ENCODE measurements at places on chromosomes 3 and 15.

- DNase-seq: no peak
These were observed 70.1 kb downstream of the HOMER2 start for GRCh38 chr15:82882273-82882928.

DNA sequence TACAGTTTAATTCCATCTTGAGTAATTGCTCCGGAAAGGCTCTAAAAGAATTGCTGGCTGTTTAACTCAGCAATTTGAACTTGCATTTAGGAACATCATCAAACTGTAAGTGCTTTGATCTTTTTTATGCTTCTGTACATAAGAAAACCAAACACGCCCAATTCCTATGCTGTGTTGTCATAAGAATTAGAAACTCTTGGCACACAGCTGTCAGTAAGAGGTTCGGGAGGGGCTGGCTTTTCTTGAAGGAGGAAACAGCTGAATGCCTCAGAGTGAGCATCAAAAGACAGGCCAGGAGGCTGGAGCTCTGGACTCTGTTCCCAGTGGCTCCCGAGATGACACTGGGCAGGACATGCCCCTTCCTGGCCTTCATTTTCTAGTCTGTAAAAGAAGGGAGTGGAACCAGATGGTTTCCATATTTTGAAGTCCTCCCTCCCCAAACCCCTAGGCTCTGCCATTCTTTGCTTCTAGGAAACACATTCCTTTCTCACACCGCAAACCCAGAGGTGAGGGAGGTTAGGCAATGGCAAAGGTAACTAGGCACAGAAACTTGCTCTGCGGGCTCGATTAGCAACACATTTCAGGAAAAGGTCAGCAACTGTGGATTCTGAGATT is 73.7 kb upstream of the DLG1 start:
- DNase-seq: no peak

DNA sequence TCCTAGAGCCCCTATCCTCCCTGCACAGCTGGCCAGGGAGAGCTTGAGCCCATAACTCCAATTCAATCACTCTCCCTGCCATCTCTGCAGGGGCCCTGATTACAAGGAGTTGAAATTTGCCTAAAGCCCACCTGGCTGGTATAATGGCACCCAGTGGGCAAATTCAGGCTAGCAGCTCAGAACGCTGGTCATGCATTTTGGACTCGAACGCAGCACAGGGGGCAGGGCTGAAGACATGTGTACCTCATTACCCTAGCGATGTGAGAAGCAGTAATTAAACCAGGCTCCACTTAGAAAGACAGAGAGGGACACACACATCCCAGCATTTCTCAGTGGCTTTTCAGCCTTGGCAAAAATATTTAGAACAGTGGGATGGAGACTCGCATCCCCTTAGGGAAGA is 3.2 kb downstream of the INSYN1 start:
- DNase-seq: no peak

DNA sequence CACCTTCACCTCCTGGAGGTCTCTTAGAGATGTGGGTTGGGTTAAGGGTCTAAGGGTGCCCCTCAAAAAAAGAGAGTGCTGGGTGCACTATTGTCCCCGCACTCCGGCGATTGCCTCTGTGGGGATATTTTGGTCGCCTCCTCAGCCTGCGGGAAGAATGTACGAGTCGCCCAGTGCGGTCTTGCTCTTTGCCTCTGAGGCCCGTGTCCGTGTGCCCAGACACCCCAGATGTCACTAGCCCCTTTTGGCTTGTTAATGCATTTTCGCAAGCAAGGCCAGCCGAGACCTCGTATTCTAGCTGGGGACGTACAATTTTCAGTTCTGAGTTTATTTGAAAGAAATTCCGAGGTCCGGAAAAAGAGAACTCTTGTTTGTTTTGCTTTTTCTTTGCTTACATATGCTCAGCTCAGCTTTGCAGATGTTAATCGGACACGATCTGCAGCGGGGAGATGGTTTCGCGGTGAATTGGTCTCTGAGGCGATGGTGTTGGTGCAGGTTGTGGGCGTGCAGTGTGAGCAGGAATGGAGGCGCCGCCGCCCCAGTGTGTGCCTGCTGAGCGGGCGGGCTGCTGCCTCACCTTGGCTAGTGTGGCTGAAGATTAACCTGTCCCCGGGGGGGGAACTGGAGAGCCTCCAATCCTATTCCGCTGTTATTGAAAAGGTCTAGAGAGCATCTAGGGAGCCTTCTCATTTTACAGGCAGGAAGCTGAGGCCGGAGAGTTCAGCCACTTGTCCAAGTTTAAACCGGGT is 1.4 kb downstream of the ST6GAL1 start:
- no peak for DNase-seq

DNA sequence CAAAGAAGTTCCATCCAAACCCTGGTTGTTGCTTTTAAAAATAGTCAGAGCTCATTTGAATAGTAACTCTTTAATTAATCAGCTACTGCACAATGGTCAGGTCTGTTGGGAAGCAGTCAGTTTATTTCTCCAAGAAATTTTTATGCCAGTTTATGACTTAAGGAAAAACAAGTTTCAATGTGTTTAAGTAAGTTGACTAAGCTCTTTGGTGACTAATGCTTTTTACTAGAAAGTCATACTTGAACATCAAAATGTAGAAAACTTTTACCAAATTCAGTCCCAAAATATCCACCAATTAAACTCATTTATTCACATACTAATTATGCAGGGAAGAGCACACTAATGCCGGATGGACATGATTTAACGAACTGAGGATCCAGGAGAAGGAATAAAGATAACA is 22.1 kb downstream of the PRICKLE2 start:
- DNase-seq: no peak

GRCh38 chr3:63968612-63969350 is 54.5 kb downstream of the PSMD6 start:
- DNase-seq: no peak

DNA sequence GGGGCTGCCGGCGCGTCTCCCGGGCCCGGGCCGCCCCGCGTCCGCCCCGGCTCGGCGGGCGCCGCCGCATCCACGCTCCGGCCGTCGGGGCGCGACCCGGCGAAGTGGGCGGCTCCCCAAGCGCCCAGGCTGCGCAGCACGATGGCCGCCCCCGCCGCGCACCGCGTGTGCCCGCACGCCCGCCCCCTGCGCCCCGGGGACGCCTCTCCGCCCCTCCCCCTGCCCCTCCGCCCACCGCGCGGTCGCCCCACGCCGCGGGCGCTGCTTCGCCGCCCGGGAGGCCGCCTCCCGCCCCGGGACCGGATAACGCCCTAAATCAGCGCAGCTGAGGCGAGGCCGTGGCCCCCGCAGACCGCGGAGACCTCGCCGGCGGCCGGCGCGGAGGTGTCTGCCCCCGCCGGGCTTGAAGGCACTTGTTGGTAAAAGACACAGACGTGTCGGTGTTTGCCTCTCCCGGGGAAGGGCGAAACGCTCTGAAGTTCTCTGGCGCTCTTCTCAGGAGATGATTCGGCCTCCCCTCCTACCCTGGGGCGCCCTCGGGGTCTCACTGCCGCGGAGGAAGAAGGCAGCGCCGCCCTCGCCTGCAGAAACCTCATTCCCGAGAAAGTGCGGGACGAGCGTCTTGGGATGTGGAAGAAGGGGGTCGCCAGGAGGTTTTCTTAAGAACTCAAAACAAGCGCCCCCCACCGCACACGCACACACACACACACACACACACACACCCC is at the start of gene BNC1:
Gene BNC1, minus strand, starts transcription at position 106 of the 725 bp plus-strand sequence. Its CDS starts 36 bp downstream, at position 70.
- no peak for DNase-seq

GRCh38 chr3:196111939-196112386 is 30.1 kb upstream of the TFRC start:
- DNase-seq: no peak

DNA sequence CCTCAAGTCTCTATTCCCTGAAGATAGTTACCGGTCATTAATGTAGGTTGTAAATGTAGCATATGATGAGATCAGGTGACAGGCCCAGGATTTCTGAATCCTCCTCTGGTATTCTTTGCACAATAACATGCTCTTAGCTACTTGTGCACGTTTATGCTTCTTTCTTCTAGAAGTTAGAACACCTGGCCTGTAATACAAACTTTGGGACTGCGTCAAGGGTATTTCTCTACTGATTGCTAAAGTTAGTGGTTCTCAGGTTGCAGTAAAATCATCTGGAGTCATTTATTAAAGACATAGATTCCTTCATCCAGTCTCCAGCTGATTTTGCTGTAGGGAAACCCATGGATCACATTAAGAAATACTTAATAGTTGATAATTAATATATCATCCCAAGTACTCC is 48.0 kb downstream of the UNC13C start:
- no peak for DNase-seq

- DNase-seq: no peak
These were observed 346.6 kb downstream of the RBMS3 start for GRCh38 chr3:29627136-29628117.

- no peak for DNase-seq
These were observed 404.2 kb upstream of the RARB start for GRCh38 chr3:25023876-25024275.

GRCh38 chr3:154301561-154301960 is 22.7 kb downstream of the DHX36 start:
- no peak for DNase-seq

GRCh38 chr15:60093273-60094067 is 89.4 kb downstream of the FOXB1 start:
- DNase-seq: no peak

DNA sequence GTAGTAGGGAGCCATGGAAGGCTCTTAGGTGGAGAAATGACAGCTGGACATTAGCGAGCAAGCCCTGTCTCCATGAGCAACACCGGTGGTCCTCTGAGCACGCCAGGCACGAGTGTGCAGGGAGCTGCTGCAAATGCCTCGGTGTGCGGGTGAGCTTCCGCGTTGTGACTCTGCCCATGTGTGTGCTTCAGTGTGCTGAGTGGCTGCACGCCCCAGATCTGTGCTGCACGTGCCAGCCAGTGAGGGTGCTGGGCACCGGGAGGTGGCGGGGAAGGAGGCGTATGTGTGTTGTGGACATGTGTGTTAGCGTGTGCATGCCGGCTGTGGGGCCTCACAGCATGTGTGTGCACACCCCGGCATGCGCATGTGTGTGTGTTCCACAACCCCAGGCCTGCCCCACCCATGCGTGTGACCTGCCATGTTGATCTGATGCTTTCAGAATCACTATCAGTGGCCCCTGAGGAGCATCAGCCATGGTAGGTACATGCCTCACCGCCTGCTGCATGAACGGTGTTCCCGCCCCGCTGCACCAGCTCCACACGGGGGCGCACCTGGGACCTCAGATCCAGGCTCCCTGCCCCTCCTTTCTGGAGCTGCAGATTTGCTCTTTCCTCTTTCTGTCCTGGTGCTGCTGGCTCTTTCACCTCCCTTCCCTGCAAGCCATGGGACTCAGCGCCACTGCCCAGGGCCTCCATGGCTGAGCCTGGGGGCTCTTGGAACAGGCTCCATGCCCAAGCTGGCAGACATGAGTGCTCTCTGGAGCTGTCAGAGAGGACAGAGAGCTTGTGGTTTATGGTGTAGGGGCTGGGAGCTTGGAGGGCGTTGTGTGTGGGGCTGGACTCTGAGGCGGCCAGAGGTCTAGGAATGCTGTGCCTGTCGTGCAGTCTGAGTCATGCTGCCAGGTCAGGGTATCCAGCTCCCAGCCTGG is 169.4 kb downstream of the TBC1D2B start:
- no peak for DNase-seq

DNA sequence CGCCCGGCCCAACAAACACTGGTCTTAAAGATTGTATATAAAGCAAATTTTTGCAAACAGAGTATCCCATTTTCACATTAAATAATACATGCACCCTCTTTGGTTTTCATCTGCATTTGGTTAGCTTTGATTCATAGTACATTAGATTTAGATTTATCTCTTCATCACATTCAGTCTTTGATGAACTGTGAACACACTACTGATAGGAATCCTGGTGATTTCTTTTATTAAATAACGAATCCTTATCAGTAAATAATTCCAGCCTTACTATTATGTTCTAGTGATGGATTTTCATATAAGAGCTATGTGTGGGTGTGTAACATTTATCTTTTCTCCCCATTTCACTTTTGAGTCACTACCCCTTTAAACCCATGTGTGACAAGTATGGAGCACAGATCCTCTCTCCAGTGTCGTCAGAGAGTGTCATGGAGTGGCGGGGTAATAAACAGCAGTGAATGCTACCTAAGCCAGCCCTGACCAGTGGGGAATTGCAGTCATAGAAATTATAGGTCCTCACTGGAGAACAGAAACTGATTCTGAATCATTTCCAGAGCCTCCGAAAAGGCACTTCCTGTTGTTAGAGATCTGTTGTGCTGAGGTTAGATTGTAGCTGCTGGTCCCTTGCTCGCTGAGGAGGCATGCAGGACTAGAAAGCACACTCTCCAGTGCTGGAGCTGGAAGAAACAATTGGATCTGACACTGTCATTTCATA is 22.0 kb downstream of the SLC7A14 start:
- no peak for DNase-seq

DNA sequence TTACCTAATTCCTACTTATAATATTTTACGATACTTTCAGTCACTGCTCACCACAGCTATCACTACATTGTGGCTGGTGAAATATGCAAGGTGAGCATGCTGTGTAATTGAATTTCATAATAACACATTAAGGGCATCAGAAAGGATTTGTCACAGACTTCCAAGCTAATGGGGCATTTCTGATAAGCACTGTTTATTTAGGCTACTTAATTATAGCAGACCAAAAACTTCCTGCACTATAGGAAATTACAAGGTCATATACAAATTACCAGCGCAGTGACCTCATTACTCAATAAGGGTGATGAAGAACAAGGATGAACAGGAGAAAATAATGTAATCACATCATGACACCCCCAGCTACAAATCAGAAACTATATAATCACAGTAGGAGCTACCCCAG is 88.6 kb upstream of the FAM3D start:
- DNase-seq: no peak

- DNase-seq: no peak
These were observed 11.4 kb downstream of the C15orf40 start for GRCh38 chr15:82999905-83000671.

GRCh38 chr15:44295750-44296431 is 7.4 kb downstream of the GOLM2 start:
- DNase-seq: no peak

- DNase-seq: no peak
These were observed 23.3 kb upstream of the DOCK3 start for GRCh38 chr3:50651445-50651844.

DNA sequence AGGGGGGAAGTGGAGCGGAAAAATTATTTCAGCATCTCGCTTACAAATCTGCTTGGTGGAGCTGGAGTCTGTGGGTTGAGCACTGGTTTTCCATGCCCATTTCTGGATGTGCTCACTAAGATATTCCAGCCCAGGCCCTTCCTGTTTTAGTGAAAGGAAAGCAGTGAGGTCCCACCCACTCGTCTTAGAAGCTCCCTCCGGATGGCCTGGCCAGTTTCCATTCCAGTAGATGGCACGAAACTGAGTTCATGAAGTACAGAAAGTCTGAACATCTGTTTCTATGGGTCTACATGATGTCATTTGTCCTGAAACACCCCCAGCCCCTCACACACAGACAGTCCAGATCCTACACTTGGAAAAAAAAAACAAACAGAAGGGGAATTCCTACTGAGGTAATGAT is 31.9 kb upstream of the THSD4 start:
- DNase-seq: no peak
